ENCODE measurements at places on chromosomes 3 and 15. TPM values are rescaled to one million over a fixed set of nuclear protein-coding genes. Genes with fewer than 3 reads are reported as not detected.

Gene SLC12A8
- total RNA-seq, result 3.3 TPM

Gene ROPN1B
- total RNA-seq, result not detected

Gene LOXL1
- 7.3 TPM for total RNA-seq

Gene BHLHE40
- total RNA-seq, result 151 TPM

Gene STAC
- total RNA-seq, result 12.0 TPM

Gene CASR
- 0.18 TPM for total RNA-seq

Gene MNS1
- 0.52 TPM for total RNA-seq

Gene PEX5L
- total RNA-seq, result 0.28 TPM

Gene MST1R
- total RNA-seq, result 1.2 TPM

Gene MORF4L1
- 330 TPM for total RNA-seq

Gene STRC
- 0.09 TPM for total RNA-seq

Gene RNF168
- total RNA-seq, result 10.6 TPM

Gene SERPINI1
- 3.8 TPM for total RNA-seq

Gene MKRN3
- total RNA-seq, result 0.52 TPM

Gene SH2D7
- not detected for total RNA-seq

Gene COL6A5
- total RNA-seq, result not detected

Gene GOLGA6L7
- not detected for total RNA-seq

Gene RAD51
- total RNA-seq, result 1.4 TPM

Gene FBXL2
- total RNA-seq, result 9.6 TPM

Gene PGBD4
- total RNA-seq, result 1.3 TPM

Gene FGD5
- 12.2 TPM for total RNA-seq

Gene IL5RA
- total RNA-seq, result not detected

Gene GRM2
- total RNA-seq, result not detected

Gene KY
- total RNA-seq, result 1.9 TPM

Gene PLA2G4D
- total RNA-seq, result 0.18 TPM

Gene SOX14
- not detected for total RNA-seq

Gene MYLK
- total RNA-seq, result 105 TPM

Gene BLOC1S6
- 54.2 TPM for total RNA-seq

Gene SCAMP5
- 12.8 TPM for total RNA-seq

Gene NR1I2
- 0.32 TPM for total RNA-seq

Gene PCSK6
- 4.8 TPM for total RNA-seq

Gene EPHB3
- total RNA-seq, result 1.3 TPM

Gene GOLGA6A
- not detected for total RNA-seq

Data from adrenal gland (tissue), 19 donors.